ENCODE measurements at places on chromosomes 3 and 15.

DNA sequence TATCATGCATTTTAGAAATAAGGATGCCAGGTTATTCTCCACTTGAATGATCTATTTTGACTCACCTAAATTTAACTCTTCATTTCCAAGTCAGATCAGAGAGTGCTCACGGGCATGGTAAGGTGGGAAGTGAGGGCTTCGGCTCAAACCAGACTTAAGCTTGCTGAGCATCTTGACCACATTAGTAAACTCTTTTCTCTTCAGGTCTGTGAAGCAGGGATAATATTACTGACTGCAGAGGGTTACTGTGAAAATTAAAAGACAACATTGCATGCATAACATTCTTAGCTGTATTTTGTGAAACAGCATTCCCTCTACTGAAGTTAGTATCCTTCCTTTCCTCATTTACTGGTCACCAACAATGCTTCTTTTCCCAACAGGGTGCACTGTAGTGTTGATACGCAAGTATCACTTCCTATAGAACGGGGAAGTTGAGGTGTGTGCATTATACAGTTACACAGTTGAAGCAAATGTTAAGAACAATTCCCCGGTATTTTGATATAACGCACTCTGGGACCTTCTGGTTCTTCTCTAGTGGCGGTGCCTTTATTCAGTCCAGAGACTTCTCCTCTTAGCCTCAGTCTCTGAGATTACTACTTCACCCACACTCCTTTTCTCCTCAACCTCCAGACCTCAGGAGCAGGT lies 74.1 kb upstream of the MNS1 start:
- H3K27ac ChIP-seq: no peak overlapping the region
- H3K36me3 ChIP-seq: no peaks in the 10 kb centered on the region
- H3K4me3 ChIP-seq: no peak overlapping the region
- DNase-seq: no peak
- no peaks in the 10 kb centered on the region for H3K4me1 ChIP-seq
- no peaks in the 10 kb centered on the region for H3K27me3 ChIP-seq

- no peaks in the 10 kb centered on the region for H3K36me3 ChIP-seq
- no peak for DNase-seq
- no peaks in the 10 kb centered on the region for H3K4me1 ChIP-seq
- H3K27me3 ChIP-seq: no peaks in the 10 kb centered on the region
Measured at GRCh38 chr15:90051874-90052273, 50.4 kb downstream of the IDH2 start.

DNA sequence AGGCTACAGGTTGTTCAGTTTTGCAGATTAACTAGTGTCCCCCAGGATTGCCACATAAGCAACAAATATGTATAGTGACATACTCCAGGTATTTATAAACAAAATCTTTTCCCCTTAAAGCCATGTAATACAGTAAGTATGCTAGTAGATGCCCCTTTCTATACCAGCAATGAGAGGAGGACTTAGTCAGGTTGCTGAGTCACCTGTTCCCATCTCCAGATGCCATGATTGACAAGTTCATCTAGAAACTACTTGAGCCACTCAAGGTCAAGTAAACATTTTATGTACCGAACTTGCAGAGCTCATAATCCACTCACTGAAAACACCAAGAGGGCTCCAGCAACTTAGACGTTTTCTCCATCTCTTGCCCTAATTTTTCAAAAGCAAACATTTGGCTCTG lies 18.2 kb downstream of the SLC9A9 start:
- no peak for DNase-seq
- H3K4me3 ChIP-seq: no peak overlapping the region
- no peaks in the 10 kb centered on the region for H3K27me3 ChIP-seq
- no peak overlapping the region for H3K27ac ChIP-seq
- H3K36me3 ChIP-seq: no peaks in the 10 kb centered on the region

- H3K4me3 ChIP-seq: no peak overlapping the region
- no peak overlapping the region for H3K27ac ChIP-seq
- no peaks in the 10 kb centered on the region for H3K36me3 ChIP-seq
- no peaks in the 10 kb centered on the region for H3K4me1 ChIP-seq
Measured at GRCh38 chr3:18813300-18813699, 335.0 kb upstream of the KCNH8 start.

DNA sequence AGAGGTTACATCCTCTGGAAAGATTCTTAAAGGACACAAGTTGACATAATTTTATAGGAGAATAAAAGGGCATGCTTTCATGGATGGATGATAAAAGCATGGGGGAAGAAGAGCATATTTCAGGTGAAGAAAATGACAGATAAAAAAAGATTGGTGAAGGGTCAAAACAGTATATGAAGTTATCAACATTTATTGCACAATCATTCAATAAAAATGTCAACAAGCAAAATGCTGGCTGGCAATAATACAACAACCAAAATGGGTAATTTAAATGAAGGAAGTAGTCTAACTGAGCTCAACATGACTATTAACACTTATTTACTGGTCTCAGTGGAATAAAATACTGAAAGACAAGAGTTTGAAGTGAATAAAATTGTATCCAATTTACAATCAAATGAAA lies 696.7 kb downstream of the SQOR start:
- H3K27ac ChIP-seq: no peak overlapping the region
- H3K27me3 ChIP-seq: no peaks in the 10 kb centered on the region
- DNase-seq: no peak
- H3K36me3 ChIP-seq: no peaks in the 10 kb centered on the region

Measured in SJSA1 (cell line).